Right atrium auricular region (tissue), 2 donors: ENCODE measurements at places on chromosomes 6 and 20.

DNA sequence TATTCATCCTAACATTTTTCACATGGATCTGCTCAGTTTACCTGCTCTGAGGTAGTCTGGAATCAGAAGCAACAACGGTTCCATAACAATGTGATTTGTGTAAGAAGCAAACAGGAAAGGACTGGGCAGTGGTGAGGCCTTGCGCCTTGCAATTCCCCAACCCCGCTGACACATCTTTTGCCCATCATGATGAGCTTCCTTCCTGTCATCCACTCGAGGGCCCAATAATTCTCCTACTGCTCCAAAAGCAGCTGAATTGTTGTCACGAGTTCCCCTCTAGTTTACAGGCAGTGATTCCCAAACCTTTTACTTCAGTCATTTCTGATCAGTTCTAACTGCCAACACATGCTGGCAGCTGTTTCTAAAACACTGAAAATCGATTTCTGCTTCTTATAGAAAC is 22.9 kb downstream of the STX7 start:
- no peak for DNase-seq

DNA sequence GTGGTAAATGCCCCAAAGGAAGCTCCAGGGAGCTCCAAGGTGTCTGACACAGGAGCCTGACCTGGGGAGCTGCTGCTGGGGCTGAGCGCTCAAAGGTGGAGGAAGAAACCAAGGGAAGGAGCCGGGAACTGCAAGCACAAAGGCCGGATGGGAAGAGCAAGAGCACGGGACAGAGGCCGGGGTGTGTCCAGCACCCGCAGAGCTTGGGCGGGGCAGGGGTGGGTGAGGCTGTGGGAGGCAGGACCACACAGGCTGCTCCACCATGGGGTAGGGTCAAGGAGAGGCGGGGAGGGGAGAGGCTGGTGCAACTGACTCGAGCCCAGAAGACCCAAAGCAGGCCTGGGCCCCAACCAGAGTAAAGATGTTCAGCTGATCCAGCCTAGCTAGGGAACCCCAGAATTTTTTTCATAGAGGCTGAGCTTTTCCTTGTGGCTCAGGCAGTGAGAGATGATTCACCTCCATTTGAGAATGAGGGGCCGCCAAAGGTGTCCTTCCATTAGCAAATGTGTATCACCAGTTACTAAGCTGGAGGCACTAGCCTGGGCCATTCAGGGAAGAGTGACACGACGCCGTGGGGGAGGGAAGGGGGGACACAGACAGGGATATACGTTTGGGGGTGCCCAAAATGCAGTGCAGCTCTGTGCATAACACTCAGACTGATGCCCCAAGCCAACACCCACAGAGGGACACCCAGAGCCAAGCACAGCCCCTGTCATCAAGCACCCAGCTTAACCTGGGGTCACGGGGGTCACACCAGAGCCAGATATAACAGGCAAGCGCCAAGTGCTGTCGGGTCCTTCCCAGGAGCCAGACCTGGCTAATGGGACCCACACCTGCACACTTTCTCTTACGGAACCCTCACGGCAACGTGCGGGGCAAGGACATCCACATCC is 21.3 kb upstream of the TLDC2 start:
- no peak for DNase-seq

GRCh38 chr6:33708516-33709204 is 2.8 kb downstream of the UQCC2 start:
- DNase-seq, result no peak

- no peak for DNase-seq
Observed at GRCh38 chr20:4406627-4407026, 315.1 kb upstream of the PRND start.

- no peak for DNase-seq
Observed at GRCh38 chr6:42013134-42013516, 37.2 kb upstream of the TAF8 start.

DNA sequence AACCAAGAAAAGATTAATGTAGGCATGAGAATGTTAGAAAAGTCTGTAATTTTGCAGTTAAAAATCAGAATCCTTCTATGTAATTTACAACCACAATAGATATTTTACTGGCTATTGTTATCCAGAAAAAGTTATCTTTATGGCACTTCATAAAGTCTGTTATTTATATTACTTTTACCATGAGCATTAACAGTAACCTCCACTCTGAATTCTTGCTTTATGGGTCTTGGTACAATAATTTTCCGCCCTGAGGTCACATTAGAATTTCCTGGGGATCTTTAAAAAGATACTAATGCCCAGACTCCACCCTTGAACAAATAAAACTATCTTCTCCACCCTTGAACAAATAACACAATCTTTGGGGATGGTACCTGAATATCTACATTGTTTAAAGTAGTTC is 9.6 kb downstream of the RSPO3 start:
- DNase-seq, result no peak

GRCh38 chr6:132526461-132526860 is 11.6 kb upstream of the TAAR9 start:
- no peak for DNase-seq

DNA sequence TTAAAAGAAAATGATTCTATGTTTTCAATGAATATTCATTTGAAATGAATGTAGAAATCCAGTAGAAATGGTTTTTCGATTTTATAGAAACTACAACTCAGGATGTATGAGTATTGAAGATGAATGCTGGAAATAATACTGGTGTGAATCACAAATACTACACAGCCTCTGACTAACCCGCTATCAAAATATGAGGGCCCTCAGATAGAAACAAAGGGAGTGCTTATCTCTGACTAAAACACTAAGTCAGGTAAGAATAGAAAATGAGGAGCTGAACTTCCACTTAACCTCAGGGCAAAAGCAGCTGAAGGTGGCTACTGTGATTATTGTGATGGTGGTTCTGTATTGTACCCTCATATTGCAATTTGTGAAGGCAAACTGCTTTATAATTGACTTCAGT is 220.9 kb upstream of the RNF217 start:
- no peak for DNase-seq

DNA sequence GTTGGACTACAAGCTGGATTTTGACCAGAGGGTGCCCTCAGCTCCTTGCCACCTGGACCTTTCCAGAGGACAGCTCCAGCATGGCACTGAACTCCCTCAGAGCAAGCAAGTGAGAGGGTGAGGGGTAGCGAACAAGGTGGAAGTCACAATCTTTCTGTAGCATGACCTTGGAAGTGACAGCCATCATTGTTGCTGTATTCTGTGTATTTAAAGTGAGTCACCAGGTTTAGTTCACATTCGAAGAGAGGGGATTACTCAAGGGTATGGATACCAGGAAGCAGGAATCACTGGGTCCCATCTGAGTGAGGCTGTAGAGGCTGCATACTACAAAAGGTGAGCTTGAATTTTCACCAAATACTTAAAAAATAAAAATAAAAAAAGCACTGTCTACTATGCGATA is 280.0 kb upstream of the SPTLC3 start:
- no peak for DNase-seq

DNA sequence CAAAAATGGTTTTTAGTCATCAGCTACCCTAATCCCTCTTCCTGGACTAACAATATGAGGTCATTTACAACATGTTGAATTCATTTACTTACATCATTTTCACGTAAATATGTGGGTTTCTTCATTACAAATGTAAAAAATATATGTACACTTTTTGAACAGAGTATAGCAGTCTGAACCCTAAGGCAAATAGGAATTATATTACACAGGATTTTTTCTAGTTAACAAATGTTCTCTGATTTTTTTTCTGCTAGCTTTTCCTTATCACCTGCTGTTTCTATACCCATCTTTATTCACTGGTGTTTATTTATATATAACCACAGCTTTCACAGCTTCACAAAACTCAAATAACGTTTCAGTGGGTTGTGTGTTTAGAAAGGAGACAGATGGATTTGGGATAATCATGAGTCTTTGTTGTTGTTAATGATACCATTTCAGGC is 21.0 kb upstream of the CD2AP start:
- no peak for DNase-seq

- no peak for DNase-seq
Observed at GRCh38 chr6:37177077-37177934, 7.4 kb downstream of the PIM1 start.

- DNase-seq, result no peak
Observed at GRCh38 chr6:157462956-157463742, 82.2 kb downstream of the ZDHHC14 start.

DNA sequence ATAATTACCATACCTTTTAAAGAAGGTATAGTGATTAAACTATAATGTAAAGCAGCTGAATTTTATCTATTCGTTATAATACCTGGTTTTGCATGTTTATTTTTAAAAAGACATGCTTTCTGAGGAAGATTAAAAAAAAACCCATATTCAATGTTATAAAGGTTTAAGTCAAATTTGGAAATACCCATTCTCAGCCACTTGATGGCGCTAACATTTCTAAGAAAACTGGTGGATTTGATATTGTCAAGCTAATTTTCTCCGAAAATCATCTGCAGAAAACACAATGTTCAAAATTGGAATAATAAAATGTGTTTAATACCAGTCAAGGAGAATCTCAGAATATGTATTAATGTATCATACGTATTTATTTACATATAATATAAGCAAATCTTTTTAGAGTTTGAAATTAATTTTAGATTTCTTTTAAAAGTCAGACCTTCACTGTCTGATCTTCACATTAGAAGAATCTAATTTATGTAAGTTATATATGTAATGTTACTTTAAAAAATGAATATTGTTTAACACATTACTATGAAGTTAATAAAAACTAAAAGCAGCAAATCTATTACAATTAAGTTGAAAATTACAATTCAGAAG is 35.0 kb downstream of the SHPRH start:
- no peak for DNase-seq

- DNase-seq, result no peak
Observed at GRCh38 chr20:2093159-2093781, 8.4 kb upstream of the STK35 start.

DNA sequence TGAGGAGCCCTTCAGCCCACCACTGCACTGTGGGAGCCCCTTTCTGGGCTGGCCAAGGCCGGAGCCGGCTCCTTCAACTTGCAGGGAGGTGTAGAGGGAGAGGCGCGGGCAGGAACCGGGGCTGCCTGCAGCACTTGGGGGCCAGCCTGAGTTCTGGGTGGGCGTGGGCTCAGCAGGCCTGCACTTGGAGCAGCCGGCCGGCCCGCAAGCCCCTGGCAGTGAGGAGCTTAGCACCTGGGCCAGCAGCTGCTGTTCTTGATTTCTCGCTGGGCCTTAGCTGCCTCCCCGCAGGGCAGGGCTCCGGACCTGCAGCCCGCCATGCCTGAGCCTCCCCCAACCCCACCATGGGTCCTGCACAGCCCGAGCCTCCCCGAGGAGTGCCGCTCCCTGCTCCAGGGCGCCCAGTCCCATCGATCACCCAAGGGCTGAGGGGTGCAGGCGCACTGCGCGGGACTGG is 101.7 kb upstream of the ADGRB3 start:
- DNase-seq, result no peak

GRCh38 chr6:107357031-107357430 is 102.3 kb downstream of the PDSS2 start:
- DNase-seq, result no peak

DNA sequence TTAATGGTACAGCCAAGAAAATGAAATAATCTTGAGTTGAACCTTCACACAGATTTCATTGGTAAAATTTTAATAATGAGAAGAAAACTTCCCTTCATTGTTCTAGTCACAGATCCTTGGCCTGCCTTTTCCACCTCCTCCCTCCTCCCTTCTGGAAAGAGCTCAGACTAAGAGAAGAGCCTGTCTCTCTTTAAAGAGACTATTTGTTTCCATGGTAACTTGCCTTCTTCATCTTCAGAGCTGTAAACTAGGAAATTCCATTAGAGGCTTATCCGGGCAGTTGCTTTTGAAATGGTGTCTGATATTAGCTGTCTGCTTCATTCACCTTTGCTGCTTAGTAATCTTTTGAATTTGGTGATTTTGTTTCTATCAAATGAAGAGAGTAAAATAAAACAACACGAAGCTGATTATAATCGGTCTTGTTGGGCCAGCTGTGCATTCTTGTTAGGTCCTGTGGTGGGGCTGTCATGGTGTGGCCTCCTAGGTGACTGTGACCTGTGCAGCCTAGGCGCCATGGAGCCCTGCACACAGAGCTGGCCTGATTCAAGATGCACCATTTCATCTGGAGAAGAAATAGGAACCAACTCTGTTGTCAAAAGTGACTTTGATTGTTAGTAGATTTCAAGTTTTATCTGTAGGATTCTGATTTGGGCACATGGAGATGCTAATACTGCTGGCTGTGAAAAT is 96.7 kb downstream of the MAP3K7 start:
- DNase-seq, result no peak

- DNase-seq, result no peak
Observed at GRCh38 chr20:10558635-10559187, 115.1 kb downstream of the JAG1 start.

- DNase-seq, result no peak
Observed at GRCh38 chr6:4977468-4977867, 26.4 kb downstream of the RPP40 start.

DNA sequence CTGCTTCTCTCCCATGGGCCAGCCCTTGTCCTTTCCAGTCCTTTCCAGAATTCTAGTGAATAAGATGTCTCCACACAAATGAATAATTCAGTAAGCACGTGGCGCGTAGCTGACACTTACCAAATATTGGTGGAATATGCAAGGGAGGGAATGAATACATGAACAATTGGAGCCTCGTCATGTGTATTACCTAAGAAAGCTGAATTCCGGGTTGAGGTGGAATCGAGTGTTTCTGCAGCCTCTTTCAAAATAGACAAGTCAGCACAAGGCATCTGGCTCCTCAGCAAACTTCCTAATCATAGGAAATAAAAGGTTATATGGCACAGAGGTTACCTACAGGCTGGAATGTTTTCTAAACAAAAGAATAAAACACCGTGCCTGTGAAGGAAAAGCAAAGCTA is 47.0 kb upstream of the NT5E start:
- DNase-seq, result no peak

DNA sequence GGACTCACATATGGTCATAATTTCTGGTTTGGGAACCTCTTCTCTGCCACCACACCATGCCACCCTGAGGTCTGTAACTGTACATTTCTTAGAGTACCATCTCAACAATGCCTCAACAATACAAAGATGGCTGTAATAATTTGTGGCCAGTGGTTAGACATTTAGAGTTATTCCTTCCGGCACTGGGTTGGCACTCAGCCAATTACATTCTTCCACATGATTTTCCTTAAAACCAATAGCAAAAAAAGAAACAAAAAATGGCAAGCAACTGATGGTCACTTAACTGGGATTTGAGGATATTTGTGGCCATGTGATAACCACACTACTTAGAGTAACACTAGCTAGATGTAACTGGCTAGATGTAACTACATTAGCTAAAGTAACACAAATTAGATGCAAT is 79.9 kb downstream of the SEL1L2 start:
- no peak for DNase-seq

DNA sequence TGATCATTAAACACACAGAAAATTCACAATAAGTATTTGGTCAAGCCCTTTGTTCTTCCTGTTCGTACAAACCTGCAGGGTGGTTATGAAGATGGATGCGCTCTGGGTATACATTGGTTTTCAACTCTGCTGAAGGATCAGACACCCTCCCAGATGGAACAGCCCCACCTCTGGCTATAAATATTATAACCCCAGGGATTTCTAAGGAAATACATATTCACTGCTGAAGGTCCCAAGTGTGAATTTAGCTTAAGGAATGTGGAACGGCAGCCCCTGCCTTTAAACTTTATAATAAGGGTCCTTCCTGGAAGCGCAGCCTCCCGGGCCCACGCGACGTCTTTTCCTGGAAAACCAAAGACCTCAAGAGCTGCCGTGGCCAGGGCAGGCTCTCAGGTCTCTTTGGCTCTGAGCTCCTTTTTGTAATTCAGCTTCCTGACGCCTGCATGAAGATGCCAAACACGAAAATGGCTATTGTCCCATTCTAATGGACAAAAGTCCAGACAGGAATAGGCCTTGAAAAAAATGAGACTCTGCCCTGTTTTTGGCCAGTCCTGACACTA is 172.4 kb upstream of the SSTR4 start:
- DNase-seq, result no peak
